ENCODE measurements at places on chromosomes 5 and 9.

GRCh38 chr9:111986035-111986556 lies 89.5 kb downstream of the UGCG start:
- DNase-seq, result no peak

- DNase-seq, result no peak
Observed at GRCh38 chr5:177495243-177496060, 2.0 kb downstream of the PDLIM7 start.

GRCh38 chr9:37937366-37937765 lies 33.4 kb upstream of the SLC25A51 start:
- no peak for DNase-seq

- DNase-seq, result no peak
Observed at GRCh38 chr5:60812426-60812825, 31.6 kb downstream of the ELOVL7 start.

DNA sequence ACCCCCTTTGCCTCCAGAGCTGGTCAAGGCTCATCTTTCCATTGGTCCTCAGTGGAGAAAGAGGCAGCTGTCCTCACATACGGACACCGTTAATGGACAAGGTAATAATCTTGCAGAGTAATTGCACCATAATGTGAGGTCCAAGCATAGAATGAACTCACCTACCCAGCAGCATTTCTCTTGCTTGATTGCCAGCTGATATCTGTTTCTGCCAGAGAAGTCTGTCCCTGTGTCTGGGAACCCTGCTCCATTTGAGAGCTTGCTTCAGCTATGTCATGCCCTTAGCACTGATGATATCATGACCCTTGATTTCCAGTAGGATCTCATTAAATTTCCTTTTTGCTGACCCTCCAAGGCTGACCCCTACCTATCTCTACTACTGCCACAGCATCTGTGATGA lies 154.6 kb downstream of the PIK3R1 start:
- DNase-seq, result no peak

GRCh38 chr5:141150224-141150992 lies 551 bp downstream of the PCDHB6 start:
- no peak for DNase-seq

- DNase-seq, result no peak
Observed at GRCh38 chr5:172724242-172725183, 46.5 kb downstream of the DUSP1 start.

DNA sequence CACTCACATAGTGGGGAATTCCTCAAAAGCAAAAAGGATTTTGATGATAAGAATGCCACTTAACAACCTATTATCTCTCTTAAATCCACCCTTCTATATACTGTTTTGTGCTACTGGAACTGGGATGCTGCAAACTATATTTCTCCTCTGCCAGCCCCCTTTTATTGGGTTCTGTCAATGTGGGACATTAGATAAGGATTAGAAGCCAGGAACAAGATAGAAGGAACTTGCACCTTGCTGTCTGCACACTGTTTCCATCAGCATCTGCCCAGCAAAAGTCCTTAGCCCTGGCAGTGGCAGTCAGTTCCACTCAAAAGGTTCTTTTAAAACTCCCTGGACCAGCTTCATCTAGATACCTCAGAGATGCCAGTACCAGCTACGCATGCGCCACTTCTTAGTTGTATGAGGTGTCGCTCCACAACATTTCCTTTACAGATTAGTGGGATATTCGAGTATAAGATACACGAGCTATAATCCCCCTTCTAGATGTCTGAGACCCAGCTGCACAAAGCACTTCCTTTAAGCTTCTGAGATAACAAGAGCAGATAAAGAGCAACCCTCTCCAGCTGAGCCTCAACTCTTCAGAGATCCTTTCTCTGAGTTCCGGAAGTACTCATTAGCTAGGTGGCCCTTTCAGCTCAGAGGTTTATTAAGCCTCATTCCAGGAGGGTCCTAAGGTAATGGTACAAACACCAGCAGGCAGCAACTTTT lies 45.3 kb downstream of the CERT1 start:
- no peak for DNase-seq

- DNase-seq, result no peak
Observed at GRCh38 chr5:73376618-73377170, 71.9 kb downstream of the FOXD1 start.

GRCh38 chr5:1654786-1655495 lies 131.2 kb upstream of the LPCAT1 start:
- DNase-seq, result no peak

GRCh38 chr5:142737179-142737578 lies 33.0 kb upstream of the ARHGAP26 start:
- no peak for DNase-seq

DNA sequence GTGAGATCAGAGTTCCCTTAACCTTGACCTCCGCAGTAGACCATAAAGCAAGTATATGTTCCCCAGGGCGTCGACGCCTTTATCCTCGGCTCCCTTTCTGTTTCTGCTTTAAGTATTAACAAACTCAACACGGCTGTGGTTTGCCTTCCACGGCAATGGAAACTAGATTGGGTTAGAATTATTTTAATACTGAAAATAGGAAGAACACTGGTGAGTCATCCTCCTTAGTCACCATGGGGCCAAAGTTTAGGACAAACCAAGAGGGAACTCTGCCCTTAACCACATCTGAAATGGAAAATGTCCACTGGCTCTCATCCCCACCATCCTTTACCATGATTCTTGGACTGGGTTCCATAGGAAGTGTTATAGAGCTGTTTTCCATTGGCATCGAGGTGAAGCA lies 386.1 kb downstream of the ACTL7B start:
- no peak for DNase-seq

GRCh38 chr5:78824831-78825281 lies 160.3 kb downstream of the ARSB start:
- no peak for DNase-seq

- no peak for DNase-seq
Observed at GRCh38 chr5:24401773-24402172, 243.0 kb downstream of the CDH10 start.

DNA sequence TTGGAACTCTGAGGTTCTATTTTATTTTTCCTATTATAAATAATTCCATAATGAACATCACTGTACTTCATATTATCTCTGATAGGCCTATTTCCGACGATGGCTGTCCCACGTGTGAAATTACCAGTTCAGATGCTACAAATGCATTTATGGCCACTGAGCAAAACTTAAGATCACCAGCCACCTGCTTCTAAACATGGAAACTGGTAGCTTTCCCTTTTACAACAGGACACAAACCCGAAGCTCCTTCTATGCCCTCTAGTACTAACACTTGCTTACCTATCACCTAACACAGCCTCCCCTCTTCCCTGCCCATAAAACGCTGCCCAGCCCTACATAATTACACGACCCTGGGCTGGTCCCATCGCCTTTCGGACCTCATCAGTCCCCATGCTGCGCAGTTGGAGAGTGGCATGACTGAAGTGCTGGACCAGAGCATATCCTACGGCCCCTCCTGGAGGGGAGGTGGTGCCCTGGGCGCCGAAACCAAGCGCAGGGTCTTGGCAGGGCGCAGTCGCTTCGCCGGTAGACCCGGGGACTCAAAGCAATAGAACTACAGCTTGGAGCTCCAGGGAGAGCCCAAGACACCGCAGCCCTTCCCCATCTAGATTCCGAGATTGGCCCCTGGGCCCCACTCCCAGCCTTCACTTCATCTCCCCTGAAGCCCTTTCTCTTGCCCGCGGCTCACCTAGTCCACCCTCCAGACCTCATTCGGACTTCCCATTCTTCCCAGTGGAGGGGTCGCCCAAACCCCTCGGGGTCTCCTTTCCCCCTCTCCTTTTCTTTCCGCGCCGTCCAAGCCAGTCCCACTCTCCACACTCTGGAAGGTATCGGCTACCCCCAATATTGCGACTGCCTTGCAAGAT lies 1.0 kb upstream of the SAP30L start:
- peak; percentile 2 for DNase-seq

DNA sequence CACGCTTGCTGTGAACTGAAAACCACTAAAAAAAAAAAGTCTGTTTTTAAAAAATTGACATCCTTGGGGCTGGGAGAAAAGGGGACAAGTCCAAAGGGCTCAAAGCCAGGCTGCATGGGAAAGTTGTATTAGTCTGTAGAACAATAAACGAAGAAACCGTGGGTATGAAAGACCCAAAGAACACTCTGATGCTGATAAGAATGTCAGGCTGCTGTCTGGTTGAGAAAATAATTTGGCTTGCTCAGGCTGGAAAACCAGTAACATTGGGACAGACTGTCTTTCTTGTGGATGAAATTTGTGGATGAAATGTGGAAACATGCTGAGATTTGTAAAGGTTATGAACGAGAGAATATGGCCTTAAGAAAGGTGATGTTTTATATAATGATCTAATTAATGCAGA lies 68.5 kb upstream of the HSPB3 start:
- DNase-seq, result no peak

- no peak for DNase-seq
Observed at GRCh38 chr9:129436751-129437625, 183.9 kb downstream of the C9orf50 start.

All from stimulated activated CD4-positive, alpha-beta T cell treated with anti-CD3 and anti-CD28 coated beads, Interleukin-12 subunit alpha, Interleukin-12 subunit beta, amount 100 ng/mL, for 24 hours (primary cell).